ENCODE measurements at places on chromosomes 3 and 15.

GRCh38 chr3:46731795-46732194, 14.1 kb upstream of the PRSS50 start:
- no peak for DNase-seq

- DNase-seq, result no peak
Observed at GRCh38 chr15:52329987-52330386, 34.4 kb upstream of the MYO5C start.

DNA sequence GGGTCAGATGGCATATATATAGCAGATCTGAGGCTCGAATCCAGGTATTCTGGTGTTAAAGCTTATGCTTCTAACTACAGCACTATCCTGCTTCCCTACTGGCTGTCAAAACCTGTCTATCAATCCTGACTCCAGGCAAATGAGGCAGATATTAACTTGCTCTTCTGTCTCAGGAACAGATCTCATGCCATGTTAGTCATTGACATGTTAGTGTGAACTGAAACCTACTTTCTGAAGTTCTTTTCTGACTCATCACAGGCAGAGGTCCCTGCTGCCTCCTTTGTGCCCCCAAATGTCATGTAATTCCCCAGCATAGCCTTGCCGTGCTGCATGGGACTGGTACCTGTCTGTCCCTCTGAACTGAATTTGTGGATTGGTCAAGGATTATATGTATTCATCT, 125.0 kb upstream of the SMAD3 start:
- DNase-seq, result no peak

DNA sequence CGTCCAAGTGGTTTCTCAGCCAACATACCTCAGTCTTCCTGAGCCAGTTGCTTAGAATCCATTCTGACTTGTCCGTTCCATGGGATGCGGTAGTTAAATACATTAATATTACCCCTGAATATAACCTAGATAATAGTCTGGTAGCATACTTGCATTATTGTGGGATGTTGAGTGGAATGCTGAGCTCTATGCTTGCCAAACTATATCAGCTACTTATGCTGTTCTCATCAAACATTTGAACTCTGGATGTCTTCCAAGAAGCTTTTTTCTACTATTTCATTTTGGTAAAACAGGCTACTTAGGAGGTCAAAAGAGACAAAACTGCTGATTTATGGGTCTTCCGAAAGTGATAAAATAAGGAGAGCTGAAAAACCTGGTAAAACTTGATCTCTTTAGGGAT, 429.5 kb downstream of the NAALADL2 start:
- no peak for DNase-seq

GRCh38 chr3:173708191-173708590, 310.6 kb downstream of the NLGN1 start:
- DNase-seq, result no peak

GRCh38 chr3:58082047-58082446, 73.8 kb downstream of the FLNB start:
- no peak for DNase-seq

GRCh38 chr3:39322936-39323335, 6.6 kb upstream of the CCR8 start:
- DNase-seq, result no peak

DNA sequence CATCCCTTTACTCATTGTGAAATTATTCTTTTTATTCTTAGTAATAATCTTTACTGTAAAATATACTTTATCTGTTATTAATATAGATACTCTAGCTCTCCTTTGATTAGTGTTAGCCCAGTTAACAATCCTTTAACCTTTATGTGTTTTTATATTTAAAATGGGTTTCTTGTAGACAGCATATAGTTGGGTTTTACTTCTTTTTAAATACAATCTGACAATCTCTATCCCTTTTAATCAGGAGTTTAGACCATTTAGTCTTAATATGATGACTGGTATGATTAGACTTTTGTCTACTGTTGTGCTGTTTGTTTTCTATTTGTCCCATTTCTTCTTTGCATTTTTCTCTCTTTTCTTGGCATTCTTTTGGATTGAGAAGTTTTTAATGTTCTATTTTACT, 30.1 kb downstream of the GLCE start:
- no peak for DNase-seq

Measured in CD4-positive, alpha-beta T cell treated with Interleukin-15 for 4 hours (primary cell).